ENCODE measurements at places on chromosomes 5 and 9.

DNA sequence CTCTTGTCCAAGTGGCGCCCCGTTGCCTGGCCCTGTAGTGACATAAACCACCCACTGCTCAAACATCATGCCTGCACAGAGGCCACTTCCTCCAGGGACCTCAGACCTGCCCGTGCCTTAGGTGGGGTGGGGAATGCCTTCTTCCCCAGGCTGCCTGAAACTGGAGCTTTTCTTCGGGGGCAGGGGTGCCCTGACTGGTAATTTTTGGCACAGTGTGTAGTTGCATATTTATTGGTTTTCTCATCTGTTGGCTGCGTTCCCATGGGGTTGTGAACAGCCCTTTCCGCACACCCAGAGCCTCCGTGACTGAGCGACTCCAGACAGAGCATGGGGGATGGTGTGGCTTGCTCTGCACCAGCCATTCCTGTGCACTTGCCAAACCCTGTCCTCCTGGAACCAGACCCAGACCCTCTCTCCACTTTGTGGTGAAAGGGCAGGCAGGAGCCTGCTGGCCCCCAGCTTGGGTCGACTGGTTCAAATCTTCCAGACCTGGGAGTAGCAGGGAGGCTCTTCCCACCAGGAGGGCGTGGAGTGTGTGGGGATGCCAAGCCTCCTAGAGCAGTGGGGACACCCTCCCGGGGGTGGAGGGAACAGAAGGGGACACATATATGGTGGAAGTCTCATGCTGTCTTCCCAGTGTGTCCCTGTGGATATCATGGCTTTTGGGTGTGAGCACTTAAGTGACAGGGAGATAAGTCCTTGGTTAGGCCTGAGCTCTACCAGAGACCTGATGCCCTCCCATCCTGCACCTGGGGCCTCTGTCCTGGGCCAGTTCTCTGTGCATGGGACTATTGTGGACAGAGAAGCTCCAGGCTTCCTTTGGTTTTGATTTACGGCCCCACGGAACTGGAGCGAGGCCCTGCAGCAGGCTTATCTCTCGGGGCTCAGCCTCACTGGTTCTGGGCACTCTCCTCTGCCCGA lies 39.6 kb downstream of the WNK2 start:
- DNase-seq, result peak; percentile 19

DNA sequence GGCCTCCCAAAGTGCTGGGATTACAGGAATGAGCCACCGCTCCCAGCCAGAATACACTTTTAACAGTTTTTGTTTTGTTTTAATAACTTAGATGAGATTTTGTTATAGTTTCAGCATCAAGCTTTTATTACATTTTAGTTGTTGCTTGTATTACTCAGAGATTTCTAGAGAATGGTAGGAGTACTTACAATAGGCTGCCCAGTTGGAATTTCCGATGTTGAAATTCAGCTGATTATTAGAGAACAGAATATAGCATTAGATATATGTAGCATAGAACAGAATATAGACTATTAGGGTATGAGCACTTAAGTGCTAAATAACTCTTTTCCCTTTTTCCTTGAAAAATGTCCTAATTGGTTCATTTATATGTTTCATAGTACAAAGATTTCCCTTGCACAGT lies 6.2 kb downstream of the KDM4C start:
- no peak for DNase-seq

GRCh38 chr9:1701113-1701512 lies 314.0 kb upstream of the SMARCA2 start:
- DNase-seq, result no peak

DNA sequence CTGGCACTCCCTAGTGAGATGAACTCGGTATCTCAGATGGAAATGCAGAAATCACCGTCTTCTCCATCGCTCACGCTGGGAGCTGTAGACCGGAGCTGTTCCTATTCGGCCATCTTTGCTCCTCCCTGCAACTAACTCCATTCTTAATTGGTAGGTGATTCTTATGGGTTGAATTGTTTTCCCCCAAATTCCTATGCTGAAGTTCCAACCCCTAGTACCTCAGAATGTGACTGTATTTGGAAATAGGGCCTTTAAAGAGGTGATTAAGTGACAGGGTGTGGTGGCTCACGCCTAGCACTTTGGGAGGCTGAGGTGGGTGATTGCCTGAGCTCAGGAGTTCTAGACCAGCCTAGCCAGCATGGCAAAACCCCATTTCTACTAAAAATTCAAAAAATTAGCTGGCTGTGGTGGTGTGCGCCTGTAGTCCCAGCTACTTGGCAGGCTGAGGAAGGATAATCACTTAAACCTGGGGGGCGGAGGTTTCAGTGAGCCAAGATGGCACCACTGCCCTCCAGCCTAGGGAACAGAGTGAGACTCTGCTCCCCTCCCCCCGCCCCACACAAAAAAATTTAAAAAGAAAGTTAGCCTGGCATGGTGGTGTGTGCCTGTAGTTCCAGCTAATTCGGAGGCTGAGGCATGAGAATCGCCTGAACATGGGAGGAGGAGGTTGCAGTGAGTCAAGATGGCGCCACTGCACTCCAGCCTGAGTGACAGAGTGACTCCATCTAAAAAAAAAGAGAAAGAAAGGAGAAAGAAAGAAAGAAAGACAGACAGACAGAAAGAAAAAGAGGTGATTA lies 25.2 kb upstream of the FOCAD start:
- DNase-seq, result no peak

DNA sequence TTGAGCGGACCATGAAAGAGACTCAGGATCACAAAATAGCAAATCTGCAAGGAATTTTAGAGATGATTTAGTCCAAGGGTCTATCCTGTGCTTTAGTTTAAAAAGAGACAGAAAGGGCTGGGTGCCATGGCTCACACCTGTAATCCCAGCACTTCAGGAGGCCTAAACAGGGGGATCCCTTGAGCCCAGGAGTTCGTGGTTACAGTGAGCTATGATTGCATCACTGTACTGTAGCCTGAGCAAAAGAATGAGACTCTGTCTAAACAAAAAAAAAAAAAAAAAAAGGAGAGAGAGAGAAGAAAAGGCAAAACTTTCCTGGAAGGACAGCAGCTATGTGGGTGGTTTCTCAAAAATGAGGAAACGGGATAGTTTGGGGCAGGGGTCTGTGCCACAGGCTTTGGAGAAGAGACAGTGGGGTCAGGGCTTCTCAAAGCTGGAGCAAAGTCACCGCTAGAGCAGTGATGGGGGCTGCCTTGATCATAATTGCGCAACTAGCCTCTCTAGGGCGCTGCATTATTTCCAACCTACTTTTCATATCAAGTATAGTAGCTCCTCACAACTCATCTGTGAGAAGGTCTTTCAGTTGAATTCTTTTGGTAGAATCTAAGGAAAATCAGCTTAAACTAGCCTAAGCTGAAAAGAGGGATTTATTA lies 8.5 kb upstream of the ANKH start:
- no peak for DNase-seq

DNA sequence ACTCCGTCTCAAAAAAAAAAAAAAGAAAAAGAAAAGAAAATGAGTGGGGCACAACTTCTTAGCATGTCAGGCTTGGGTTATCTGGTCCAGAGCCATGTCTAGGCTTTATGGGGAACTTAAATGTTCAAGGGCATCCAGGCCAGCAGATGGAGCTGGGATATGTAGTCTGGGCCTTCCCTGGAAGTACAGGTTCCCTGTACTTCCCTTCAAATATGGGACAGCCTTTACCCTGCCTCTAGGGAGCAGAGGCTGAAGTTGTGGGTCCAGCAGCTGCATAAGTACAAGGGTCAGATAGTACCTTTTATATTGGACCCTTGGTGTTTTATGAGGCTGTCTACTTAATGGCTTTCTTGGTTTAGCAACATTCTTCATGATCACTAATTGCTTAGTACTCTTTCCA lies 42.1 kb downstream of the FAF2 start:
- DNase-seq, result no peak

Measured in DMS153 (cell line).